ENCODE measurements at places on chromosomes 4 and X. TPM values are rescaled to one million over a fixed set of nuclear protein-coding genes. Genes with fewer than 3 reads are reported as not detected.

Gene RRH
- total RNA-seq: not detected

Gene TLR3
- 0.54 TPM for total RNA-seq

Gene CXCL11
- not detected for total RNA-seq

Gene PTTG2
- not detected for total RNA-seq

Gene XK
- not detected for total RNA-seq

Gene CHIC1
- 7.9 TPM for total RNA-seq

Gene SPANXN5
- total RNA-seq: not detected

Gene HMX1
- total RNA-seq: not detected

GRCh38 chr4:99285387-99285786, 5.4 kb downstream of the ADH1A start:
- H3K27ac ChIP-seq: no peak overlapping the region
- DNase-seq: no peak
- H3K36me3 ChIP-seq: no peaks in the 10 kb centered on the region
- no peaks in the 10 kb centered on the region for H3K27me3 ChIP-seq

- H3K4me3 ChIP-seq: no peak overlapping the region
- no peaks in the 10 kb centered on the region for H3K27me3 ChIP-seq
- no peaks in the 10 kb centered on the region for H3K36me3 ChIP-seq
- no peak overlapping the region for H3K27ac ChIP-seq
- H3K4me1 ChIP-seq: no peaks in the 10 kb centered on the region
Observed at GRCh38 chr4:144967161-144967560, 130.8 kb downstream of the ANAPC10 start.

DNA sequence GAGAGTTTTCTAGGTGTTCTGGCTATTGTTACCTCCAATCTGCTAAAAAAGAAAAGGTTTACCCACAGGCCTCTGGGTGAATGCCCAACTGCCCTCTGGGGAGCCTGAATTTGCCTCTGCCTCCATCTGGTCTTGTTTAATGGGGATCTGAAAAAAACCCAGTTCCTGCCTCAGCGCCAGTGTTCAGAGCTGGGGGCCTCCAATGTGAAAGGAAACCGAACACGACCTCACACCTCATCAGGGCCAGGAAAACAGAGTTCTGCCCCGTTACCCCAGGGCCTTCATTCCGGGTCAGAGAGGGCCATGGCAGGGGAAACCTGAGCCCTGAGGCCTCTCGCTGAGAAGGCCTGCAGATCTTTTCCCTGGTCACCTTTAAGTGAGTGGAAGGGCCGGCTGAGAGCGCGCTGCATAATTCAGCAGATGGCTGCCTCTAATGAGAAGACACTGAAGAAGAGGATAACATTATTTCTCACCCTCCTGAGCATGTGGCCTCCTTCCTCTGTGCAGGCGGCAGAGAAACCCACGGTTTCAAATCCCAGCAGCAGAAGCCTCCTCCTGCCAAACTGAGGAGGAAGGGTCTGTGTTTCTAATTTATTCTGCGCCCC, 6.8 kb downstream of the SEPTIN6 start:
- peaks cover 43% of the 10 kb centered on the region for H3K4me1 ChIP-seq
- no peaks in the 10 kb centered on the region for H3K27me3 ChIP-seq
- no peaks in the 10 kb centered on the region for H3K36me3 ChIP-seq
- peak overlapping the region; percentile 42 for H3K4me3 ChIP-seq

DNA sequence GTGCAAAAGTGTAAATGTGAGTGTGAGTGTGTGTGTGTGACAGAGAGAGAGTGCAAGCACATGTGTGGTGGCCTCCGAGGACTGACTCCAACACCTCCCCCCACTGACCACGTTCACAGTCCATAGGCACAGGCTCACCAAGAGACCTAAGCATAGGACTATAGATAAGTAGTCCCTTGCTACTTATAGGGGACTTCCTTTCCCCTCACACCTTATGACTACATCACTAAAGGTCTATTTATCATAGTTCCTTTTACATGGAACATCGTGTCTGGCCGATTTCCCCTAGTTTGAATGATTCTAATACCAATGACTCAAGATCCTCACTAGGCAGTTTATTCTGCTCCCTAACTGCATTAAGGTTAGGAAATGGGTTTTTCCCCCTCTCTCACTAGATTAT, 17.8 kb downstream of the FRMPD3 start:
- H3K27me3 ChIP-seq: no peaks in the 10 kb centered on the region
- H3K4me3 ChIP-seq: no peak overlapping the region
- H3K36me3 ChIP-seq: no peaks in the 10 kb centered on the region
- no peak overlapping the region for H3K27ac ChIP-seq

- no peak overlapping the region for H3K27ac ChIP-seq
- H3K27me3 ChIP-seq: no peaks in the 10 kb centered on the region
- no peak overlapping the region for H3K4me3 ChIP-seq
- no peaks in the 10 kb centered on the region for H3K36me3 ChIP-seq
- no peaks in the 10 kb centered on the region for H3K4me1 ChIP-seq
- no peak for DNase-seq
Observed at GRCh38 chrX:96578781-96579180, 105.9 kb upstream of the DIAPH2 start.

DNA sequence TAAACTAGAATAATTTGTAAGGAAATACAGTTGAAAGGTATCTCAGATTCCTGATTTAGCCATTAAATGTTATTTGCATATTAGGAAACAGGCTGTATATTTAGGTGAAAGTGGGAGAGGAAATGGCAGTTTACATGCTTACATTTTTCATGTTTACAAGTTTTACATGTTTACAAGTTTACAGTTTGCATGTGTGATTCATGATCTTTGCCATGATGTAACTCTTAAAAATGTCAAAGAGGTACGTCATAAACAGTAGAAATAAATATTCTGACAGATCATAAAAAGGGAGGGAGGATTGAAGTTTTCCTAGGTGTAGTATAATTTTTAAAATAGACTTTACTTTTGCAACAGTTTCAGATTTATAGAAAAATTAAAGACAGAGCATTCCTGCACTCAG, 45.7 kb downstream of the KDM6A start:
- H3K36me3 ChIP-seq: no peaks in the 10 kb centered on the region
- no peak overlapping the region for H3K4me3 ChIP-seq
- DNase-seq: no peak

- H3K4me1 ChIP-seq: no peaks in the 10 kb centered on the region
- H3K27me3 ChIP-seq: no peaks in the 10 kb centered on the region
Observed at GRCh38 chrX:104695593-104695992, 129.6 kb downstream of the IL1RAPL2 start.

DNA sequence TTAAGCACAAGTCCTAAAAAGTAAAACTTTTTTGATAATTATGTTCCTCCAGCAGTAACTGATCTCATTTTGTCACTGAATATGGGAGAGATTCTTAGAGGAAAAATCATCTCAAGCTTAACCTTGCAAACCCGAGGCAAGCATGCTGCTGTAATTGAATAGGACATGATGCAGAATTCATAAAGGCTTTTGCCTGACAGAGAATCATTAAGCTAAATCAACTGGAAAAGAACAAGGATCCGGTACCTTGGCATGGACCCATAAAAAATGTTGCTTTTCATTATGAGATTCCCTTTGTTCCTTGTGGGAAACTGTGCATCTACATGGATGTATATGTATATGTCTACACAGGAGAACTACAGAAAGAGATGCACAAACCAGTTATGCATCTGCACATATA, 149.1 kb downstream of the PAPSS1 start:
- no peaks in the 10 kb centered on the region for H3K27me3 ChIP-seq
- no peak overlapping the region for H3K4me3 ChIP-seq
- H3K4me1 ChIP-seq: no peaks in the 10 kb centered on the region
- no peak overlapping the region for H3K27ac ChIP-seq
- no peaks in the 10 kb centered on the region for H3K36me3 ChIP-seq

DNA sequence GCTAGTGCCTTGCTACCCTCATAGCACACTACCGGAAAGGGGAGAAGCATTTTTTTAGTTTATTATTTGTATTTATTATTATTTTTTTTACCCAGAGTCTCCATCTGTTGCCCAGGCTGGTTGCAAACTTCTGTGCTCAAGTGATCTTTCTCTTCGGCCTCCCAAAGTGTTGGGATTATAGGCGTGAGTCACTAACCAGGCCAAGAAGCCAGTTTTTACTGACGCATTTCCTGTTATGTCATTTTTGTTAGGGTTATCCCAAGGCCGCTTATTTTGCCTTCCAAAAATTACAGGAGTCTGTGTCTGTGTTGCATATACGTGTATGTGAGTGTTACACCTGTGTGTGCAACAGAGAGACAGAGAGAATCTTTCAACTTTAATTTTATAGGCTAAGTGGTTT, 404.5 kb downstream of the GBA3 start:
- no peaks in the 10 kb centered on the region for H3K4me1 ChIP-seq
- DNase-seq: peak; percentile 57

DNA sequence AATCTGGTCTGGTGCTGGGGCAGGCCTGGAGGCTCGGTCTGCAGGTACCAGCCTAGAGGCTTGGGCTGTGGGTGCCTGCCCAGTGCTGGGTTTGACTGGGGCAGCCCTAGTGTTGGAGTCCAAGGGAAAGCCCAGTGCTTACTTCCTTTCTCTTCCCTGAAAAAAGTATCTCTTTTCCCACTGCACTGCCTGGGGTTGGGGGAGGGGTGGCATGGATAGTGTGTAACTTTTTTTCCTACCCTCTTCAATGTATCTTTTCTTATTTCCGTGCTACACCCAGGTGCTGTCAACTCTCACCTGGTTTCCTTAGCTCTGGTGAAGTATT, 21.6 kb downstream of the KANTR start:
- H3K27ac ChIP-seq: no peak overlapping the region
- no peaks in the 10 kb centered on the region for H3K4me1 ChIP-seq
- H3K4me3 ChIP-seq: no peak overlapping the region
- H3K36me3 ChIP-seq: no peaks in the 10 kb centered on the region
- DNase-seq: no peak

GRCh38 chr4:97498875-97499274, 644.4 kb downstream of the STPG2 start:
- no peak overlapping the region for H3K4me3 ChIP-seq
- H3K27me3 ChIP-seq: no peaks in the 10 kb centered on the region
- no peak overlapping the region for H3K27ac ChIP-seq

DNA sequence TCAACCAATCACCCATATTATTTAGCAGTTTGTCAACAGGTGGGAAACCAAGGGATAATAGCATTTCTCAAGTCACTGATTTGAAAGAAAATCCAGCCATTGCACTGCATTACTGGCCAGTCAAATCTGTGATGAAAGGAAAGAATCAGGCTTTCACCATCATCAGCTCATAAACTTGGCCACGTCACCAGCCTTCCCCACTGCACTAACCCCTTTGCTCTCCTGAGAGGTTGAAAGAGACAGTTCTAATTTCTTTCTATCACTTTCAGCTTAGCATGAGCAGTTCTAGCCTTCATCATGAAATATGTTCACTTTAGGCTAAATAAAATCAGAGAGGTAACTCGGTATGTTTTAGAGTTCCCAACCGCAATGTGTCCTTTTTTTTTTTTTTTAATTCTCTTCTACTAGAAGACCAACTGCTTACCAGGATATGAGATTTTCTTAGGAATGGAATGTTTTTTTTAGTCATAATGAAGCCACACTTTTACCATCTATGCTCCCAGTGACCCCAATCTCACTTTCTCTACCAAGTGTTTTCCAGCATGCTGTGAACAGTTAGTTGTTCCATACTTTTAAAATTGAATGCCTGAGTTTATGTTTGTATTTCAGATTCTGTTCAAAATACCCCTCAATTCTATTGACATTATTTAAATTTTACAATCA, 55.7 kb upstream of the SLC7A11 start:
- H3K36me3 ChIP-seq: no peaks in the 10 kb centered on the region
- H3K27me3 ChIP-seq: no peaks in the 10 kb centered on the region
- H3K4me1 ChIP-seq: no peaks in the 10 kb centered on the region

- H3K36me3 ChIP-seq: no peaks in the 10 kb centered on the region
- DNase-seq: no peak
- no peaks in the 10 kb centered on the region for H3K27me3 ChIP-seq
- no peak overlapping the region for H3K4me3 ChIP-seq
- H3K27ac ChIP-seq: no peak overlapping the region
Observed at GRCh38 chr4:136803433-136803832, 728.9 kb downstream of the PCDH18 start.

DNA sequence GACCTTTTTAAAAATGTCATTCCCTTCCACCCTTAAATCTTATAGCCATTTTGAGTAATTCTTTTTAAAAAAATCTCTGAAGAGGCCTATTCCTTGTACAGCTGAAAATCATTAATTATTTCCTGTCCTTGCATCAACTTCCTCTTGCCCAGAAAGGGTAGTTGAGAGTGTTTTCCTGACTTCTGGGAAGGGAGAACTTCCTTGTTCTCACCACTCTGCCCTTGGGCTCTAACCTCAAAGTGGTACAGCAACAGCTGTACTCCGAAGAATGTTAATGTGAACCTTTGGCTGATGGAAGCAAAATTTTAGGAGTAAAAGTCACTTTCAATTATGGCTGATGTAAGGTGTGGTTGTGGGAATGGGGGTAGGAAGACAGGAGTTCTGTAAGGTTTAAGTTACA, 15.1 kb upstream of the FABP2 start:
- no peak for DNase-seq
- no peaks in the 10 kb centered on the region for H3K4me1 ChIP-seq
- H3K27me3 ChIP-seq: no peaks in the 10 kb centered on the region
- no peak overlapping the region for H3K4me3 ChIP-seq
- no peaks in the 10 kb centered on the region for H3K36me3 ChIP-seq
- H3K27ac ChIP-seq: no peak overlapping the region

Data from GM23248 (cell line).